ENCODE measurements at places on chromosomes 5 and 9. TPM values are rescaled to one million over a fixed set of nuclear protein-coding genes. Genes with fewer than 3 reads are reported as not detected.

Gene CCDC183
- 0.13 TPM for total RNA-seq

Gene BAAT
- 0.07 TPM for total RNA-seq

Gene NEURL1B
- total RNA-seq: 0.40 TPM

Gene ZBED3
- total RNA-seq: 4.7 TPM

Gene GPR21
- 1.8 TPM for total RNA-seq

Gene S100Z
- total RNA-seq: not detected

Gene F2RL1
- total RNA-seq: 78.1 TPM

Gene ANKRD20A1
- total RNA-seq: 6.6 TPM

Gene FASTKD3
- total RNA-seq: 18.9 TPM

Gene POLR1E
- total RNA-seq: 30.7 TPM

Gene COL5A1
- total RNA-seq: 109 TPM

Gene HSD17B3
- not detected for total RNA-seq

Gene SAXO1
- not detected for total RNA-seq

Gene MZB1
- total RNA-seq: not detected

Gene FOXD4
- 0.27 TPM for total RNA-seq

Gene CRB2
- not detected for total RNA-seq

Gene PCDHB7
- 0.40 TPM for total RNA-seq

Gene NR4A3
- total RNA-seq: under 0.01 TPM

Gene TMOD1
- 1.2 TPM for total RNA-seq

Gene LCN9
- not detected for total RNA-seq

Gene C9orf43
- total RNA-seq: 1.0 TPM

Gene GLRA1
- not detected for total RNA-seq

Gene SPATA31D4
- total RNA-seq: not detected

Gene SLC34A3
- total RNA-seq: not detected

Gene TSSK1B
- not detected for total RNA-seq

Gene CER1
- not detected for total RNA-seq

Gene PDGFRB
- total RNA-seq: 1.6 TPM

Gene HTR1A
- not detected for total RNA-seq

All from thoracic aorta endothelial cell (primary cell).